ENCODE measurements at places on chromosomes 6 and 20.

GRCh38 chr6:108945681-108946159, 97.5 kb downstream of the ARMC2 start:
- DNase-seq: no peak

- no peak for DNase-seq
Observed at GRCh38 chr6:27812805-27813492, 99.2 kb downstream of the OR2B2 start.

GRCh38 chr20:57030611-57031600, 235.5 kb downstream of the BMP7 start:
- no peak for DNase-seq

DNA sequence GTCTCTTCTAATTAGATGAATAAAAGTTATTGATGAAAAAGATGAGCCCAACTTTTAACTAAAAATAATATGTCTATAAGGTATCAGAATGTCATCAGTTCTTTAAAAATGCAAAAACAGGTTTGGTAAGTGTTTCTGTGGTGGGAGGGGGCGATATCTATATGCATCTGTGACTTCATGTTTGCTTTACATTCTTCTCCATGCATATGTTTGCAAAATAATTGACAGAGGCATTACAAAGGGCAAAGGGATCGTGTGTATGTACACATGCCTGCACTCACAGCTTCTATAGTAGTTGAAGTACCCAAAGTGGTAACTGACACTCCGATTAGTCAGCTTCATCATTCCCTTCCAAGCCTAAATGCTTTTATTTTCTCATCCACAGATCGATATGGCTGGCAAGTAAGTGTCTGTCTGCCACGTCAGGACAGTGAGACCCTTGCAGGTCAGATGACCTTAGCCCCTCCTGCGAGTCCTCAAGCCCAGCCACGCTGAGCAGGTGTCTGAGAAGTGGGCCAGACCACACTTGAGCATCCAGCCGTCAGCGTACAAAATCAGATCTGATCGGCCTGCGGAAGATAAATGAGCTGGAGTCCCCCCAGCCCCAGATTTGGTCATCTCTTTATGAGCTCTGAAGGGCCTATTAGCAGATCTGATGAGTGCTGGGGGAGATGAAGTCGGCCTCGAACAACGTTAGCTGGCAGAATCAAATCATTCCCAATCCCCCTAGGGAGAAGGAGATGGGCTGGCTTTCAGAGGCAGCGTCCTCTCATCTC, 369.1 kb downstream of the MAFB start:
- DNase-seq: no peak

Measured in stimulated activated CD4-positive, alpha-beta T cell treated with anti-CD3 and anti-CD28 coated beads, Interleukin-2, amount 100 ng/mL, for 48 hours (primary cell).